ENCODE measurements at places on chromosomes 13 and 19.

GRCh38 chr13:102045731-102046130 lies 356.1 kb downstream of the FGF14 start:
- DNase-seq = no peak

DNA sequence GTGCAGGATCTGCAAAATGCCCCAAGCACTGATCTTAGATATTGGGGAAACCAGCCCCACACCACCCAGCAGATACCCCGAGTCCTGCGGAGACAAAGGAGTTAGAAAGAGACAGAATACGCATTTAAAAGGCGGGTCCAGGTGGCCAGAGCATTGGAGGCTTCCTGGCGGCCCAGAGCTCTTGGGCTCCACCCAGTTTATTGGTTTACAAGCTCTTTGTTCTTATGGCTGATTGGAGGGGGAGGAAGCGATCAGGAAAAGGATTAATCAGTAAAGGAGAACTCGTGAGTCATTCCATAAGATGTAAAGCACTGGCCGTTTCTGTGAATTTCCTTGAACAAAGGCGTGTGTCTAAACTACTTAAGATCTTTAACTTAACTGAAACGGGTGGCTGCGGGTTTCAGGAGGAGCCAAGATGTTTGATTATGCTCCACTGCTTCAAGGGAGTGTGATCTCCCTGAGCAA lies 926 bp downstream of the ZNF587 start:
- no peak for DNase-seq

DNA sequence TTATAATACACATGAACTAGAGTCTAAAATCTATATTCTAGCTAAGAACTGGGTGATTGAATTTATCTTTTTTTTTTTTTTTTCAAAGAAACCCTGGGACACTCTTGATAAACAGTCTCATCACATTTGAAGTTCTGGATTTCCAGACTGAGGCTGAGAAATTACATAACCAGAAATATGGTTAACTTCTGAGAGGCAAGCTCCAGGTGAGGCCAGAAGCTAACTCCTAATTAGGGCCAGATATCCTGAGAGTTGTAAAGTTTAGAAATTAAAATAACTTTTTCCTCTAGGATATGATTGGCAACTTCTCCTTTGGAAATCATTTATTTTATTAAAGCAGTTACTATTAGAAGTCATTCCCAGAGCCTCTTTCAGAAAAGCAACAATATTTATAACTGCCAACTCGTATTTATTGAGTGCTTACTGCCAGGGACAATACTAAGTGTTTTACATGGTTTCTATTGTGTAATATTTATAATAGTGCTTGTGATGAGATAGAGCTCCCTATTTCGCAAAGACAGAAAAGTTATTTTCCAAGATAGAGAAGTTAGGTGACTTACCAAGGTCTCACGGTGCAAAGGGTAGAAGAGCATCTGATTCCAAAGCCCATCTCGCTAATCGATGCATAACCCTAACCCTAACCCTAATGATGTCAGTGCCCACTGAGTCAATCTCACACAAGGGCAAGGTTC lies 187.7 kb downstream of the DCT start:
- DNase-seq = no peak

- DNase-seq = peak; percentile 84
Observed at GRCh38 chr13:44668688-44669087, 92.6 kb upstream of the TSC22D1 start.

GRCh38 chr13:26021516-26021915 lies 30.3 kb downstream of the SHISA2 start:
- DNase-seq = no peak

DNA sequence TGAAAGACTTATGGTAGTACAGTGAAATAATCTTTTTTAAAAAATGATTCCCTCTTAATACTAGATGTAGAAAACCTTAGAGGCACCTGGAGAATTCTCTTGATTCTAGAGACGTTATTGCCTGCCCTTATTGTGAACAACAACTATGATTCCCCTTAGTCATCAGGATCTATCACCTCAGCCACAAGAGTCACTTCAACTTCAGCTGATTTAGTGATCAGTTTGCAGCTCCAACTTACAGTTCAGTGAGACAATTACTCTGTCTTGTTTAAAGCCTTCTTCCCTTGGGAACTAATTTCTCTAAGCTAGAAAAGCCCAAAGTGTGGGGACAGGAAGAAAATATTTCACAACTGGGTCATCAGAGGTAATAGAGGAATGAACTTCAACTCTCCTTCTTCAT lies 254.3 kb upstream of the SLITRK1 start:
- DNase-seq = no peak

DNA sequence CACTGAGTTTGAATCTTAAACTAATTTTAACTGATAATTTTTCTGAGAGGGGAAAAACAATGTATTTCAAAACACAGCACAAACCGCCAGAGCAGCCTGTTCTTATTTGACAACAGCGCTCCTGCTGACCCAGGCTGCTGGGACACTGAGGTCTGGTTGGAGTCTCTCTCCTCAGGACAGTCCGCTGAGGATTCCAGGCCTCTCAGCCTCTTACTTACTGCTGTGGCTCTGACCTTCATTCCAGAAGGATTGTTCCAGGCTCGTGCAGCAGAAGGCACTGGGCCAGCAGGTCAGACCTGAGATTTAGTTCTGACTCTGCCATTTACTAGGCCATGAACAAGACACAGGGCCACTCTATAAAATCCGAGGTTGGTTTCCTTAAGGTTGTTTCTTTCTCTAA lies 393.6 kb downstream of the TDRD3 start:
- DNase-seq = no peak

- no peak for DNase-seq
Observed at GRCh38 chr13:27822258-27822872, 30.1 kb downstream of the GSX1 start.

GRCh38 chr13:28297341-28297740 lies 159.0 kb downstream of the PAN3 start:
- peak; percentile 59 for DNase-seq

DNA sequence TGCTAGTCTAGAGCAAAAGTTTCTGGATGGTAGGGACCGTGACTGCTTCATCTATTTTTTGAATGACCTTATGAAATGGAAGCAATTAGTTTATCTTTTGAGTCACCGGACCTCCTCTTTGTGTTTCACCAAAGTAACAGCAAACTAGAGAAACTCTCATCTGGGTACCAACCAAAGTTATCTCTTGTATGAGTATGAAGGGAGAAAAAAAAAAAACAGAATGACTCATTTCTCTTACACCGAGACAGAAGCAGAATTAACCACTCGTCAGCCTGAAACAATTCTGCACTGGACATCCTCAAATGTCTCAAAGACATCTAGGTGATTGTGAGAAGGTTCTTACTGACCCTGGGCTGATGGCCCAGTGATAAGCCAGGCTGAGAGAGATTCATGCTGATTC lies 18.3 kb downstream of the ZNF100 start:
- DNase-seq = no peak

DNA sequence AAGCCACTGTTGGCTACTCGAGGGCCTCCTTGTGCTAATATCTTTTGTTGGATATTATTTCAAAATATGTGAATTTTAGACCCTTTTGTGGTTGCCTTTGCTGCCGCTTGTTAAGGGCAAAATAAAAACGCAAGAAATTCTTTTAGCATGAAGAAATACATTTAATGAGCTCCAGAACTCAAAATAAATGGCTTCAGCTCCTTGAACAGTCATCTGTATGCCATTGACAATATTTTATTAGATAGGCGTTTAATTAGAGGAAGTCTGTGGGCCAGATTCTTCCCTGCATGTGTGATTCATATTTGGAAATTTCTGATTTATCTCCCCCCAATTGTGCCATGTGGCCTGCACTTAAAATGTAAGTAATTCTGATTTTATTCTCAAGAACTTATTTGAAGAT lies 177.2 kb downstream of the STK24 start:
- DNase-seq = peak; percentile 84

GRCh38 chr13:105159841-105160240 lies 1375.6 kb downstream of the EFNB2 start:
- no peak for DNase-seq

DNA sequence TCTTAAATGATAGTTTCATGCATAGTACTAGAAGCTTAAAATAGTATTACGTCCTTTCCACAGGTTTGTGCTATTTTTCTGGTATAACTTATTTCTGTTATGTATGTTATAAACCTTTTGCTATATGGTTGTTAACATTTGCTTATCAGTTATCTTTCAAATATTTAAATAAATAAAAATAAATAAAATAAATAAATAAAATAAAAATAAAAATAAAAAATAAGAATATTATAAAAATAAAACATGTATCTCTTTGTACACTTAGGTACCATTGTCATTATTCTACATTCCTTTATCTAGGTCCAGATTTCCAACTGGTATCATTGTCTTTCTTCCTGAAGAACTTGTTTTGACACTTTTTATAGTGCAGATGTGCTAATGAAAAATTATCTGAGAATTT lies 1310.4 kb upstream of the SLC10A2 start:
- no peak for DNase-seq

DNA sequence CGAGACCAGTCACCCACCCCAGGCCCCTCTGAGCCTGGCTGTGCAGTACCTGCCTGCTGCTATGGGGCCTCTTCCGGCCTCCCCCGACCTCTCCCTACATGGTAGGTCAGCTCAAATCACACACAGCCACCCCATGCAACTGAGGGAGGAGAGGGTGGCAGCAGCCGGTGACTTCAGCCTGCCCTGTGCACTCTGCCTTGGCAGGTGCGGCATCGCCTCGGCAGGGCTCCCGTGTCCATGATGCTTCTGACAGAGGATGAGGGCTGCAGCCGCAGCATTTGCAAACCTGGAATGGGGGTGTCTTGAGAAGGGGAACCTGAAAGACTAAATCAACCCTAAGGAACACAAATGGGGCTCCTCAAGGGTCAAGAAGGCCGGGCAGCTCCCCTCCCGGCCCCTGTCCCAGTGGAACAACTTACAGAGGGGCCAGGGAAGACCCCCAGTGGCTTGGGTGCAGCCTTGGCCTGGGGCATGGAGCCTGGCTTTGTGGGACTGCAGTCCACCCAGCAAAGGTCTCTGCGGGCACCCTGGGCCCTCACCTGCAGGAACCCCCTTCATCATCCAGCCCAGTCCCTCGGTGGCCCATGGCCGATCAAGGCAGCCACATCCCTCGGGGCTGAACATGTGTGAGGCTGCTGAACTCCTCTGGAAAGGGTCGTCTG lies 6.7 kb downstream of the TEX29 start:
- no peak for DNase-seq

- no peak for DNase-seq
Observed at GRCh38 chr19:8705742-8706141, 7.1 kb upstream of the ACTL9 start.

- DNase-seq = no peak
Observed at GRCh38 chr19:40502647-40503319, 36.0 kb downstream of the SPTBN4 start.

DNA sequence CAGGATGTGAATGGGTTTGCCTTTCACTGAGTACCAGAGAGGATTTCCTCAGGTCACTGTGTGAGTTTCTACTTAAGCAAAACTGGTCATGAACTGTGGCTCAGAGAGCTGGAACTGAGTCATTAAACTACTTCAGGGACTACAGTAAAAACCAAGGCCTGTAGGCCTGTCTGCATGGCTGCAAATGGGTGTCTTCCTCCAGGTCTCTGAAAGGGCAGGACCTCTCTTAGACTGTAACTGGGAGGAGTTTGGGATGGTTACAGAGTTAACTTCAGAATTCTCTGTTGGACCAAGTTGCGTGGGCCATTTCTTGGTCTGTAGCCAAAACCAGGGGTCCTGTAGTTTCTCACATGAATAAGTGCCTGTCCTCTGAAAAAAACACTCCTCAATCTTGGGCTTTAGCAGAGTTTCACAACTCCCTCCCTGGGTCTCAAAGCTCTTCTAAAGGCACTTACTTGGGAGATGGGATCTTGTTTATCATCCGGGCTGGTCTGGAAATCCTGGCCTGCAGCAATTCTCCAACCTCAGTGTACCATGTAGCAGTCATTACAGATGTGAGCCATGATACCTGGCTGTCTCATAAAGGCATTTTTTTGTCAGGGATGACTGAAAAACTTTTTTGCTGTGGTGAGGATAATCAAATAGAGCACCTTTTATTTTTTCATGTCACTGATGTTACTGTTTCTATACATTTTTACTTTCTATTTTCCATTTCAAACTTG lies 19.7 kb downstream of the ZNF714 start:
- DNase-seq = no peak

GRCh38 chr19:55005684-55006488 lies 32.2 kb downstream of the GP6 start:
- DNase-seq = no peak

GRCh38 chr19:19260417-19261214 lies 12.5 kb downstream of the TM6SF2 start:
- DNase-seq = no peak

GRCh38 chr13:108708921-108709320 lies 79.5 kb downstream of the MYO16 start:
- peak; percentile 17 for DNase-seq

DNA sequence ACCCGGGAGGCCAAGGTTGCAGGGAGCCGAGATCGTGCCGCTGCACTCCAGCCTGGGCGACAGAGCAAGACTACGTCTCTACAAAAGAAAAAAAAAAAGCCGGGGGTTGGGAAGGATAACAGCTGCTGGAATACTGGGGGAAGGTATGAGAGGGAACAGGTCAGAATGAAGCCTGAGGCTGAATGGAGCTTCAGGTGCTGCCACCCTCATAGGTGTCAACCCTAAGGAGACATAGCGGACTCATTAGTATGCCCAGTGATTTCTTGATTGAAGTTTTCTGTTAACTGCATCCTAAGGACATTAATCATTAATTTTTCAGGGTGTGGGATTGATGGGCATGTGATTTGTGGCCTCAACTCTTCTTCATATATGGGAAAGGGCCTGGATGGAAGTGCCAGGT lies 6.0 kb downstream of the SMARCA4 start:
- no peak for DNase-seq

DNA sequence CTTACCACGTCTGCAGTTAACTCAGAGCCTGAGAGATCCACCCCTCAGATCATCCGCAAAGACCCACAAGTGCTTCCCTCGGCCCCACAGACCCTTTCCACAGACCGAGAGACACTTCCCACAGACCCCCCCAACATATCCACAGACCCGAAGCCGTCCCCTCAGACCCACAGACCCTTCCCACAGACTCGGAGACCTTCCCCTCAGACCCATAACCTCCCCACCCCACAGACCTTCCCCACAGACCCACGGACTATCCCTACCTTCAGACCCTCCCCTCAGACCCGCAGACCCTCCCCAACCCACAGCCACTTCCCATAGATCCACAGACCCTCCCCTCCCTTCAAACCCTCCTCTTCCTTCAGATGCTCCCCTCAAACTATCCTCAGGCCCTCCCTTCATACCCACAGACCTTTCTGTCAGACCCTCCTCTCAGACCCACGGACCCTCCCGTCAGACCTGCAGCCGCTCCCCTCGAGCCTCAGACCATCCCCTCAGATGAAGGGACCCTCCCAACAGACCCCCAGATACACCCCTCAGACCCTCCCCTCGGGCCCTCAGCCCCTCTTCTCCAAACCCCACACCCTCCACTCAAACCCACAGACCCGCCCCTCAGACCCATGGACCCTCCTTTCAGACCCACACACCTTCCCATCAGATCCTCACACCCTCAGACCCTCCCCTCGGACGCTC lies 20.1 kb upstream of the TFDP1 start:
- no peak for DNase-seq

- DNase-seq = no peak
Observed at GRCh38 chr19:33325920-33326319, 23.6 kb upstream of the CEBPA start.

GRCh38 chr13:41554626-41555386 lies 97.5 kb downstream of the RGCC start:
- no peak for DNase-seq

GRCh38 chr13:64007339-64007738 lies 2591.7 kb upstream of the PCDH20 start:
- DNase-seq = peak; percentile 13
